ENCODE measurements at places on chromosomes 4 and X.

GRCh38 chr4:4541040-4541631, 712 bp downstream of the STX18 start:
- DNase-seq: peak; percentile 92

DNA sequence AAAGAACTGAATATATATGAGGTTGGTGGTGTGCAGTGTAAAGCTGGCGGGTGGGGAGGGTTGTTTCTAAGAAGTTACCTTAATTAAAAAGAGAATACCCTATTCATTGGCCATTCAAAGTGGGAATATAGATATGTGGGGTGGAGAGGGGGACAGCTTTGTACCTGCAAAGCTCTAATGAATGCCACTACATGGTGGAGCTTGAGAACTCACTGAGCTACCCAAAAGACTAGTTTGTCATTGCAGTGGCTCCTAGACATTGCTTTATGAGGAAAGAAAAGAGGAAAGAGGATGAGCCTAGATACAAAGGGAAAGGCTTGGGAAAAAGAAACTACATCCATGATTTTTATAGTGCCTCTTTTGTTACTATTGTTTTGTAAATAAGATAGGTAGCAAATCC, 209.9 kb upstream of the SPRY1 start:
- DNase-seq: no peak

GRCh38 chrX:119549327-119550016, 15.7 kb downstream of the STEEP1 start:
- DNase-seq: no peak

- no peak for DNase-seq
Observed at GRCh38 chr4:131296192-131296591, 1852.9 kb upstream of the PCDH10 start.

- no peak for DNase-seq
Observed at GRCh38 chr4:26126143-26126718, 194.6 kb upstream of the RBPJ start.

DNA sequence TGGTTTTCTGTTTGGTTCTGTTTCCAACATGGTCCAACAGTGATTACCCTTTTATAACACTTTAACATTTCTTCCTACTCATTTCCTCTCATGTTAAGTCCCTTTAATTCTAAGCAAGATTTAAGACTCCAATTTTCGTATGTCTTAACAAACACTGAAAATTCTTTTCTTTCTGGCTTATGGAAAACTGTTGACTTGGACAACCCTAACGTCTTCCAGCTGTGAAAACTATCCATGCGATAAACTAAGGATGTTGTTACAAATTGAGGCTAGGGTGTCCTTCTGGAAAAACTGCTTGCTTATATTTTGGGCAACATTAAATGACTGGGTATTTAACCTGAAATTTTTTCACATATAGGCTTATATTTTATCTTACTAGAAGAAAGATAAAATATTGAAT, 33.9 kb upstream of the RTL3 start:
- no peak for DNase-seq

DNA sequence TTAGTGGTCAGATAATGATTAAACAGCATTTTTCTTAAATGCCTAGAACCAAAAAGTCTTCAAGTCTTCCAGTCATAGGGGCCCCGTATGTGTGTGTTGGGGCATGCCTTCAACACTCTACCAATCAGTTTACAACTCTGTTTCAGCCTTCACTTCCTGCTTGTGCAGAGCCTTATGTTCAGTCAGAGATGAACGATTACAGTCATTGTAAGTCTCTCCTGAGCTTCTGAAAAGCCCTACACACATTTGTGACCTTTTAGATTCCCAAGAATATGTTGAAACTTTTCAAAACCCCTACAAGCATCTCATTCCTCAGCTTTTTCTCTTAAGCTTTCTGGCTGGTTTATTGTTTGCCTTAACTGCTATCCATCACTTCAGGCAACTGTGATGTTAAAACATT, 591.2 kb downstream of the ZNF674 start:
- no peak for DNase-seq

DNA sequence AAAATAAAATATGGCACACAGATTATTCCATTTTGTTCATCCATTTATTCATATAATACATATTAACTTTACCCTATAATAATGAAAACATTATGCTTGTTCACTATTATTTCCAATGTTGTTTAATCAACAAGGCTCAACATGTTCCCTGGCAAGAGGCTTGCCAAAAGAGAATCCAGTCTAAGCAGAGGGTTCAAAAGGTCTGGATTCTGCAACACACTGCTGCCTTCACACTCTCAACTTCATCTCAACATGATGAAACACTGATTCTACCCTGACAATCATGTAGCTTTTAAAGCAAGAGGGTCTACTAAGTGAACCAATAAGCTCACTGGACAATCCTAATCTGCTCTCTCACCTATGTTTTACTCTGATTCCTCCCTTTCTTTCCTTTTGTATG, 101.1 kb downstream of the MID1 start:
- no peak for DNase-seq

- DNase-seq: no peak
Observed at GRCh38 chr4:110627977-110628662, 5.2 kb upstream of the PITX2 start.

DNA sequence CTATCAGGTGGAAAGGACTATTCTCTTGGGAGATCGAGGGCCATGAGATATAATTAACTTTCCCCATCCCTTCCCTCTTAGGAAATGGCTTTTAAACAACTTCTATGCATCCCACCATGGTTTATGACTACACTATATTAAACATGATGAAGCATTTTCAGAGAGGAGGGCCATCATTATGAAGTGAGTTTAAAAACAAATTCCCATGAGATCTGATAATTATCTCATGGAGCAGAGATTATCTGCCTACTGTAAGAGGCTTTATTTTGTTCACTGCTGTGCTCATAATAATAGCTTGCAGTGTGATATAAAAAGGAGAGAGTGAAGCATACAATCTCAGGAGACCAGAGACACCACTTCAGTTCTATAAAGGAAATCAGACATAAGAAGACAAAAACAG, 330.5 kb upstream of the ZFP42 start:
- no peak for DNase-seq

GRCh38 chr4:25939330-25939729, 25.3 kb downstream of the SMIM20 start:
- peak; percentile 11 for DNase-seq

Measured in suppressor macrophage (primary cell).